ENCODE measurements at places on chromosomes 16 and 17.

- DNase-seq = no peak
Observed at GRCh38 chr16:12193692-12194091, 217.2 kb downstream of the SNX29 start.

GRCh38 chr17:63490329-63490728 lies 13.5 kb downstream of the ACE start:
- no peak for DNase-seq

DNA sequence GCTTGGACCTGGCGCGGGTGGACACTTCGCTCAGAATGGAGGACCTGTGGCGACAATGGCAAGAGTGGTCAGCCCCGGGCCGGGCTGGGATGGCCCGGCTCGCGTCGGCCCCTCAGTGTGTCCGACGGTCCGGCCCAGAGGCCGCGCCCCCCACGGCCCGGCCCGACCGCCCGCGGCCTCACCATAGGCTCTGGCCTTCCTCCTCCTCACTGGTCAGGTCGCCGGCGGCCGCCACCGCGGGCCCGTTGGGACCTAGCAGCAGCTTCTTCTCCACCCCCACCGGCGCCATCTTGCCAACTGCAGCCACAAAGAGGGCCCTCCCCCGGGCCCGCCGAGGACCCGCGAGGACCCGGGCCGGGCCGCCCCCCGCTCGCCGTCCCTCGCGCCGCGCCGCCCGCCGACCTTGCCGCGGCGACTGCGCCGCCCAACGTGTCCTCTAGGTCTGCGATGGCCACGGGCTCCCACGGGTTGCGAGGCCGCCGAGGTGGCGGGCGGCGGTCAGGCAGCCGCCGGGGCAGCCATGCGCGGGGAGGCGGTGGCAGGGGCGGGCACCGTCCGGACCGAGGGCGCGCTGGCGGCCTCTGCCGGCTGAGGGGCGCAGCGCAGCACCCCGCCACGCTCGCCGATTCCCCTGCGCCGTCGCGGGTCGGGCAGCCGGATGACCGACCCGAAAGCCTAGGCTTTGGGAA lies at the start of gene DYNC1LI2:
DYNC1LI2 (minus strand) TSS at position 307 of the 689 bp plus-strand sequence; CDS start at position 289, 18 bp downstream.
- peak; percentile 84 for DNase-seq

DNA sequence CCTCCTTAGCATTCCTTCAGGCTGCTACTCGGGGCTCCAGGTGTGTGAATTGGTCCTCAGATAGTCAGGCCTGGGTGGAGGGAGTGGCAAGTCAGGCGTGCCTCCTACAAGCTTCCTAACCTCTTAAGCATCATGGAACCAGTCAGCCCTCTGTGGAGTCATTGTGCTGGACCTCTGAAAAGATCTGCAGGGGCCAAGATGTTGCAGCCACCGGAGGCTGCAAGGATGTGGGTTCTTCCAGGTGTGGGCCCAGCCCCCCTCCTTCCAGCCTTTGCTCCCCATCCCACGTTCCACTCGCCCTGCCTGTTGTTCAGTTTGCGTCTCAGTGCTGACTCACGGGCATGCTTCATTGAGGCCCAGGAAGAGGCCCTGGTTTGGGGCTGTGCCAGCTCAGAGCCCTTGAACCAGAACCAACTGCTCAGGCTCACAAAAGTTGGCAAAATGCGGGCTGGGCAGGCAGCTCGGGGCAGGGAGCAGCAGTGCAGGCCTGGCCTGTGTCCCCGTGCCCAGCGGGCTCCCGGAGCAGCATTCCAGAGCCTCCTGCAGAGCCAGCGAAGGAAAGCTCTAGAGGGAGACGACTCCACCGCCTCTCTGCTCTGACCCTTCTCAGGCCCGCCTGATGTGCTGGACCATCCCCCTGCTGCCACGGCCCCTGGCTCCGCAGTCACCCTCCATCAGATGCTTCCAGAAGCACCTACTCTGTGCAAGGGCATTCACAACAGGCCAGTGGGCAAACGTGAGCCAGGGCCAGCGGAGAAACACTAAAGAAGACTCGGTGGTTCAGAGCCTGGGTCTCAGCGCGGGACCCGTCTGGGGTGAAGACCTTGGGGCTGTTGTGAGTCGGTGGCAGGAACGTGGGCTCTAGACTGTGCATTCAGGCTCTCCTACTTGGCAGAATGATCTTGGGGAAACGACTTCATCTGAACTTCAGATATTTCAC lies 7.5 kb downstream of the LDHD start:
- peak; percentile 76 for DNase-seq

GRCh38 chr17:48751172-48751571 lies 22.6 kb upstream of the HOXB13 start:
- no peak for DNase-seq

- DNase-seq = no peak
Observed at GRCh38 chr17:8826808-8827435, 27.8 kb upstream of the MFSD6L start.

GRCh38 chr16:87653234-87653633 lies 50.9 kb downstream of the JPH3 start:
- no peak for DNase-seq

DNA sequence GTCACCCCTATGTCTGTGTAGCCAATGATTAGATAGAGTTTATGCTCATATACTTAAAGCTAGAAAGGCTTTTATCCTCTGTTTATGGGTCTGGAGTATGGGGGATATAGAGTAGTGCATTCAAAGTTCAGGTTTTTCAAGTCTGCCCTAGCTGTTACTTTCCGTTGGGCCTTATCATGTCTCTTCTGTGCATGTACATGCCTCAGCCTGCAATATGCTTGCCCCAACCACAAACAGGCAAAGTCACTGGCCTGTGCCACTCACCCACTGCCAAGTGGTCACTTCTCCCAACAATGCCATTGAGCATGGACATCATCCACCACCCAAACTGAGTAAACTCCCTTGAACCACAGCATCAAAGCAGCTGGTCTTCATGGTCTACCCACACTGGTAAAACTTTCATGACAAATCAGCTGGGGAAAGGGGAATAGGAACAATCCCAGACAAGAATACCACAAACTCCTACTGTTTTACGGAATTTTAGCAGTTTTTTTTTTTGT lies 70.3 kb upstream of the C17orf78 start:
- DNase-seq = no peak

GRCh38 chr16:87541147-87541871 lies 48.5 kb upstream of the ZCCHC14 start:
- DNase-seq = no peak

GRCh38 chr17:65158622-65159021 lies 21.5 kb downstream of the RGS9 start:
- DNase-seq = no peak

DNA sequence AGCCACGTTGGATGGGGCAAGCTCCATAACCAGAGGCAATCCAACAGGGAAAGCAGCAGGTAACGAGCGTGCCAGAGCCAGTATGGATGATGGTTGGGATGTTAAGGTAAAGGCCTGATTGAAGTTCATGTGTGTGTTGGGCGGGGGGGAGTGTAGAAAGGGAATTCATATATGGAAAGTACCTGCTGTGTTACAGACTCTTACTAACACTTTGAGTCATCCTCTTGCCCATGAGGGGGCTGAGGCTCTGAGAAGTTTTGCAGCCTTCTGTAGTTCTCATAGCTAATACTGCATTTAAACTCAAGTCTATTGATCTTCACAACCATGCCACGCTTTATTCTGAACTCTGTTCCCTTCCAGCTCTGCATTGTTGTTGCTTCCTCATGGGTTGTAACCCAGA lies 28.5 kb downstream of the SYCE1L start:
- DNase-seq = no peak

- peak; percentile 67 for DNase-seq
Observed at GRCh38 chr17:49515196-49515770, 20.2 kb downstream of the NGFR start.

DNA sequence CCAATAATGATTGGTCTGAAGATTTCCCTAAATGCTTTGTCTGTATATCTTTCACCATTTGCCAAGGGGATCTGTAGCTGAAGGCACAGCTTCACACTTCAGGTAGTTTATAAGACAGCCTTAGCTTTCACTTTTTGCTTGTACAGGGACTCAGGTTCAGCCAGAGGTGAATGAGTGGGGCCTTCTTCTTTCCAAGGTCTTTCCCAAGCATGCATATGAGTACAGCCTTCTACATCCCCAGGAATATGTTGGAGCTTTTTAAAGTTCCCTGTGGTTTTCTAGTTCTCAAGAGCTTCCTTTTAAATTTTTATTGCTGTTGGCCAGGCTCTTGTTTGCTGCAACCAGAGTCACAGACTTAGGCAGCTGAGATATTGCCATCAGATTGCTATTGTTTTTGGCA lies 17.9 kb upstream of the SPDYE4 start:
- DNase-seq = no peak

- no peak for DNase-seq
Observed at GRCh38 chr17:2061441-2061958, 6.6 kb downstream of the HIC1 start.

All from GM06990 (cell line).